ENCODE measurements at places on chromosomes 11 and 22.

- DNase-seq, result no peak
Observed at GRCh38 chr11:8988329-8989234, 15.2 kb downstream of the NRIP3 start.

- no peak for DNase-seq
Observed at GRCh38 chr11:112522536-112522935, 261.9 kb upstream of the PLET1 start.

GRCh38 chr11:125772834-125773505, 5.7 kb downstream of the PATE2 start:
- DNase-seq, result no peak

GRCh38 chr22:42682113-42682851, 33.1 kb upstream of the CYB5R3 start:
- no peak for DNase-seq

DNA sequence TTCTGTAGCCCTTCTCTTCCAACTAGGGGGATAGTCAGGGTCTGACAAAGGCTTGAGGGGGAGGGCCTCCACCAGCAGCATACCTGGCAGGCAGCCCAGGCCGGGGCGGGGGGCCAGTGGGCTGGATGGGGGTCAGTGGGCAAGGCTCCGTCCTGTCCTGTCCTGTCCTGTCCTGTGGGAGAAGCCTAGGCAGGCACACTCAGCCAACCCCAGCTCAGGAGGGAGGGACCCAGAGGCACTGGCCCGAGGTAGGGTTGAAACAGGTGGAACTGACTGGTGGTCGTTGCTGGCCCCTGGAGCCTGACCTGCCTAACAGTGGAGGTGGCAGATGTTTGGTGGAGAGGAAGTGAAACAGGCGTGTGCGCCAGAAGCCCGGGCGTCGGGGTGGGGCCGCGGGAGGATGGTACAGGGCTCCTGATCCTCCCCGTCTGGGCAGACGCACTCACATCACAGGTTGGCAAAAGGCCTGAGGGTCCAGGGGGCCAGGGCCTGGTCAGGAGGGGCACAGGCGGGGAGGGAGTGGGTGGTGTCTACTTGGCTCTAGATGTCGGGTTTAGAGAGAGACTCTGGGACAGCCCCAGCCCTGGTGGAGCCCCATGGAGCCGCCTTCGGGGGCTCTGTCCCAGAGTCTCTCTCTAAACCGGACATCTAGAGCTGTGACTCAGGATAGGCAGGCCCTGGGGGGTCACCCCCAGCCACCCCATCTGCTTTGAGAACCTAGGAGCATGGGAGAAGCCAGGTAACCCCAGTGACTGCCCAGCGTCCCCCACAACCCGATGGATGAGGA, 32.5 kb upstream of the GRAMD4 start:
- DNase-seq, result no peak

- DNase-seq, result no peak
Observed at GRCh38 chr11:78131956-78132355, 7.5 kb downstream of the ALG8 start.

- no peak for DNase-seq
Observed at GRCh38 chr22:37232140-37232998, 11.7 kb downstream of the RAC2 start.

DNA sequence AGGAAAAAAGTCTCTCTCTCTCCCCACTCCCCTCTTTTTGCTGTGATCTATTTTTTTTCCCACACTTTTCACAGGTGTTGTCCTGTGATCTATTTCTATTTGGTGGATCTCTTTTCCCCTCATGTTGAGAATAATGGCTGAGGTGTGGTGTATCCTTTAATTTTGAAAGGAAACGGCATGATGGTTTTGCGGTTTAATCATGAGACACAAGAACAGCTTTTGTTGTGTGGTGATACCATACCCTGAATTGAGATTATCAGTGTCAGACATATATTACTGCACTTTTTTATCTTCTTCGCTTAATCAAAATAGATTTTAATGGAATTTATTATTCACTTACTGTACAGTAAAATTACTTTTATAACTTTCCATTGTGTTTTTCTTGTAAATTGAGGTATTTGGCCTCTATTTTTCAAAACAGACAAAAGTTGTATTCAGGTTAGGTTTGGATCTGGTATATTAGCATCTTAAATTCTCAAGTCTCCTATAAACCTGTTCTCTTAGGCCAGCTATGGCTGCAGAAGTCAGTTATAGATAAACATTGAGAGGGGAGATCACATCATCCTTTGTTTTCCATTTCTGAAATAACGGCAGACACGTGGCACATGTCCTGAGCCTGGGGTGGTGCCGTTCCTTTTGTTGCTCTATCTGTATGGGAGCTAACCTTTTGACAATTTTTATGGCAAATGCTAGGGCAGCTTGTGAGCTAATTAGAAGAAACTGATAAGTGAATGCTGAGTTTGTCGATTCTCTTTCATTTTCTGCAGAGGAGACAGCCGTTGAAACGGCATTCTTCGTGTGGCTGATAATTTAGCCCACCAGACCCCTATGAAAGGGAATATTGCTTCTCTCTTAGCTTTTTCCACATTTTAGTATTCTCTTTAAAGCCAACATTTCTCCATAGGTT, 25.8 kb downstream of the NF2 start:
- no peak for DNase-seq

DNA sequence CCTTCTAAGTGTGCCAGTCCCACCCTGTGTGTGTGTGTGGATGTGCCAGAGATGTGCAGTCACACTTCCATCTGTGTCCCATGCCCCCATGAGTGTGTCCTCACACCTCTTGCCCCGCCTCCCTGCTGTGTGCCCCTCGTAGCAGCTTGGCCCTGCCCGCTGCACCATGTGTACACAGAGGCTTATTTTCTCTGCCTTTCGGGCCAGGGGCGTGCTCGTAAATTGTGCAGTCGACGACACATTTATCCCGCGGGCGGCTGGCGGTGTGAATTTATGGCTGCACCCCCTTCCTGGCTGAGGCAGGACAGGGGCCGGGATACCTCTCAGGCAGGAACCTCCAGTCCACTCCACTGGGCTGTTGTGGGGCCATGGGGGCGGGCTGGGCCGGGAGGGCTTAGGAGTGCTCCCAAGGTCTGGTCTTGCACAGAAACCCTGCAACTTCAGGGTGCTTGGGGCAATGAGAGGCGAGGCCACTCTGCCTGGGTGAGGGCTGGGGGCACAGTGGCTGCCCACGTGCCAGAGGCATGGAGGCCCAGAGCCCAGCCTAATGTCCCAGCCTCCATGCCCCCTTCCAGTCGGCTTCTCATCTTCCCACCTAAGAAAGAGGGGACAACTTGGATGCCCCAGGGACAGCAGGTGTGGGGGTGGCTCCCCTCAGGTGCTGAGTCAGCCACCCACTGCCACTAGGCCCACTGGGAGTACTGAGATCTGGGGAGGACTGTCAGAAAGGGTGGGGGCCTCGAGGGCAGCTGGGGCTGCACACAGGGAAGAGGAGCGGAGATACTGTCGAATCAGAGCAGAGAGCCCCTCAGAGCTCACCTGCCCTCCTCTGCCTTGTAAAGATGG, 12.5 kb downstream of the GP1BB start:
- no peak for DNase-seq

DNA sequence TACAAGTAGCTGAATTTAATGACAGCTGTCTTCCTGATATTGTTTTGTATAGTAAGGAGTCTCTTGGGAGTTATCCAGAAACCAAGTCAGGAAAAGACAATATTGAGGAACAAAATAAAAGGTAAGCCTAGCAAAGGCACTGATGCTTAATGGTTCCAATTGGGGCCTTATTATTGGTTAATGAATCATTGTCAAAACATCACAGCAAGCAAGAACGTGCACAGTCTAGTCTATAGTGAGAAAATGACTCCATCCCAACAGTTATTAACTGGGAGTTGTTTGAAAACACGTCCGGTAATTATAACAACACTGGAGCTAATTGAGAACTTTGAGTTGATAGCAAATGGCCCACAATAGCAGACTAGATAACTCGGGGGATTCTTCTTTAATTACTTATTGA, 17.7 kb downstream of the BSX start:
- DNase-seq, result no peak

DNA sequence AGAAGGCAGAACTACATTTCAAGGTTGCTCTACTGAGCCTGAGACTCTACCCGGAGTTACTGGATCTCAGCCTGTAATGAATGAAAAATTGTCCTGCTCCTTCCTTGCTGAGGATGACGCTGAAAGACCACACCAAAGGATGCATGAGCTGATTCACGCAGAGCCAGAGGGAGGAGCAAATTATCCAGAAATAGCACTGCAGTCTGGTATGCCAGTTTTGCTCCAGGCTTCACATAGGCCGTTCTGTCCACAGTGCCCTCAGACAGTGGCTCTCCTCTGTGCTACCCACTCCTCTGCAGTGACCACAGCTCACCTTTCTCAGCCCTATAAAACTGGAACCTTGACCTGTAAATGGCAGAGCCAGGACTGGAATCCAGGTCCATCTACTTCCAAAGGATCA, 79.3 kb upstream of the GALNT18 start:
- DNase-seq, result no peak

DNA sequence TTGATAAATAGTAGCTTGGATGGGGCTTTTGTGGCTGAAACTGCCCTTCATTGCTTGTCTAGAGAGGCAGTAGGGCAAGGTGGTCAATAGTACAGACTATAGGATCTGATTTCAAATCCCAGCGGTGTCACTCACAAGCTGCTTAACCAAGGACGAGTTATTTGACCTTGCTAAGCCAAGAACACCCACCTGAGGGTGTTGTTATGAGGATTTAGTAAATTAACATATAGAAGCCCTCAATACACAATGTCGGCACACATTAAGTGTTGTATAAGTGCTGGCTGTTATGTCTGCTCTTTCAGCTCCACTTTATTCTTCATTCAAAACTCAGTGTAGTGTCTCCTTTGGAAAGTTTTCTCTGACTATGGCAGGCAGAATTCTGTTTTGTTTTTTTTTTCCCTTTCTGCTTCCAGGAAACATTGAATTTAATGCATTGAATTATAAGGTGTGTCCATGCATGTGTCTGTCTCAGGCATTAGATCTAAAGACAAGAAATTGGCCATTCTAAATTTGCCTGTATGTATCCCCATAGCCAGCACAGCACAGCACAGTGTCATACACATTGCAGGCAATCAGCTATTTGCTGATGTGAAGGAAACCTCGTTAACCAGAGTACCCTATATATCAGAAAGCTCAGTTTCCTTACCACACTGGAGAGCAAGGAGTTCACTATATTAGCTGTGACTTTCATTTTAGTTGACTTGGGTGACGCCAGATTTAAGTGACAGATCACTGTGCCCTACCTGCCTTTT, 212.1 kb downstream of the NELL1 start:
- no peak for DNase-seq

- DNase-seq, result no peak
Observed at GRCh38 chr11:47854667-47855066, 6.5 kb upstream of the NUP160 start.

DNA sequence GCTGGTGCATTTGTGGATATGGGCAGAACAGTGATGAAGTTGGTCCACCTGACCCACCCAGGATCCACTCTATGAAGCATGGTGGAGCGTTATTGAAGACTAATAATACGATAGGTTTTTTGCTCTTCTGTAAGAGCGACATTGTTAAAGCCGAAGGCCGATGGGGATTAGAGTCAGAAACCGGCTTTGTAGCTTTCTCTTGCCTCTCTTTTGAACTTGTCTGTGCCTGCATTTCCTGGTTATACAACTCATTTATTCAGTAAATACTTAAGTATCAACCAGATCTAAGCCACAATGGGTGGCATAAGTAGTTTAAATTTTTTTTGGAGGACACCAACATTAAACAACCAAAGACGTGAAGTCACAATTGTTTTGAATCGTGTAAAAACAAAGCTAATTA, 93.4 kb downstream of the ARHGAP42 start:
- DNase-seq, result no peak

DNA sequence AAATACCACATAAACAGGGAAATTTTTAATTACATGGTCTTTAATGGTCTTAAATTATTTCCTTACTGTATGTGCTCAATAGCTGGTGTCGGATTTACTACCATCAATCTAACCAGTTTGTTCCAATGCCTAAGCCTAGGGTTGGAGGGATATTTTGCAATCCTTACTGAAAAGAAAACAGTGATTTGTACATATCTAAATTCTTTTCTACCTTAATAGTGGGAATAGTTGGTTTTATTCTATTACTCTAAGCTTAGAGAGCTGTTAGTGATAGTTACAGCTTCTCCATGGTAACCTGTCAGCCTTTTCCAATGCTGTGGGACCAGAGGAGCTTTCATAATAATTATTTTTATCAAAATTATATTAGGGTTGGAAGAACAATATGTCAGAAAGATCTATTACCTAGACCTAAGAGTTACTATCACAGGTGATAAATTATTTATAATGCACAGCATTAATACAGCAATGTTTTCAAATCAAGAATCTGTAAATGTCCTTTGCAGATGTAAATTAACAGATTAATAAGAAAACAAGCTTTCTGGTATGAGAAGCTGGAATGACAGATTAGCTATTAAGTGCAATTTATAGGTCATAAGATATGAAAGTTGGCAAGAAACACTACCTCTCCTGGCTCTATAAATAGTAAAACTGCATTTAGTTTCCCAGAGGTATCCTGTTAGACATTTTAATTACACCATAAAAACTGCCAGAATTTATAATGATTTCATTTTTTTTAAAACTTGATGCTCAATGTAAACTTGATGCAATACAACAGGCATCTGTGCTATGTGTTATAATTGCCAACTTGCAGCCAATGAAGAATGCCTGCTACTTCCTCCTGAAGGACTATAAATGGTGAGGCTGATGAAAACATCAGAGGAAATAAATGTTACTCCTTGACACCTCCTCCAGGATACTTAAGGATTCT, 262.0 kb upstream of the PITPNB start:
- no peak for DNase-seq

DNA sequence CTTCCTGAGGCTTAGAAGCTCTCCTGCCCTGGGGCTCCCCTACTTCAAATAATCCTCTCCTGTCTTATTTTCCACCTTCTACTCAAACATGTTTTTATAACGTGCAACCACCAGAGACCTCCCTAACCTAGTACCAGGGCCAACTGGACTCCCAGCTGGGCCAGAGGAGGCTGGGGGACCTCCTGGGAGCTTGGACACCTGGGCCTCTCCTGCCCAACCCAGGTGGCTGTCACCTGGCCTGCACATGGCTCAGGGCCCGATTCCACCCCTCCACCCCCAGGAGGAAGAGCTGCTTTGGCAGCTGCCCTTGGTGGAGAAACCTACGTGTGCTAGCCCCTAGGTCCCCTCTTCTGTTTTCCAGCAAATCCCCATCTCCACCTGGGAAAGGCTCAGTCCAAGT, 105.2 kb downstream of the ABTB2 start:
- DNase-seq, result no peak

DNA sequence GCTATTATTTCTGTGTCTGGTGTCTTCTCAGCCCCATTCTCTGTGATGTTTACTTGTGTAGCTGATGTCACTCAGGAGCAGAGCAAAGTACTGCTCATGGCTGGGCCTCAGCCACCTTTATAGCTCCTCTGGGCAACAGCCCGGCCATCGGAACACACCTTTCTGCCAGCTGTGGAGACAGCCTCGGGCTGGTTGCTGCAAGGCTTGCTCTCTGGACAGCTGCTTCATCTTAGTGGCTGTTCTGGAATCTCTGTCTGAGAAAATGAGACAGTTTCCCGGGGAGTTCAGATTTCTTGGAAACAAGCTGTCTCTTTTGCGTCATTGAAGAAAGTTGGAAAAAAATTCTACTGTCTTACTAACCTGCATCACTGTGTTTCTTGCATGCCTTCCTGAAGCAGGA, 20.0 kb downstream of the THY1 start:
- DNase-seq, result no peak
